ENCODE measurements at places on chromosomes 11 and 22.

DNA sequence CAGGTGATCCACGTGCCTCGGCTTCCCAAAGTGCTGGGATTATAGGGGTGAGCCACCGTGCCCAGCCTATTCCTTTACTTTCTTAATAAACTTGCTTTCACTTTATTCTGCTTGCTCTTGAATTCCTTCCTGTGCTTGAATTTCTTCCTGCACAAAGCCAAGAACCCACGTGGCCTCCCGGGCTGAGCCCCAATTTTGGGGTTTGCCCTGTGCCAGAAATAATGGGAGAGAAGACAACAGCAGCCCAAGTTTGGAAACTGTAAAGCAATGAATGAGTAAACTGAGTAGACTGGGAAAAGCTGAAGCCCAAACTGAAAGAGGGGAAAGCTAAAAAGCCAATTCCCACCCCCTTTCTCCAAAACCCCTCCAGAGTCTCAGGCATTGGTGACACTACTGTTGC is 136.4 kb downstream of the NECTIN1 start:
- peak; percentile 28 for DNase-seq

- no peak for DNase-seq
Measured at GRCh38 chr22:30041881-30042280, 38.4 kb upstream of the HORMAD2 start.

- no peak for DNase-seq
Measured at GRCh38 chr11:32840587-32840986, 10.9 kb downstream of the PRRG4 start.

- DNase-seq: no peak
Measured at GRCh38 chr11:3178349-3178748, 13.2 kb upstream of the OSBPL5 start.

GRCh38 chr11:94700622-94701021 is 67.5 kb upstream of the AMOTL1 start:
- DNase-seq: no peak

DNA sequence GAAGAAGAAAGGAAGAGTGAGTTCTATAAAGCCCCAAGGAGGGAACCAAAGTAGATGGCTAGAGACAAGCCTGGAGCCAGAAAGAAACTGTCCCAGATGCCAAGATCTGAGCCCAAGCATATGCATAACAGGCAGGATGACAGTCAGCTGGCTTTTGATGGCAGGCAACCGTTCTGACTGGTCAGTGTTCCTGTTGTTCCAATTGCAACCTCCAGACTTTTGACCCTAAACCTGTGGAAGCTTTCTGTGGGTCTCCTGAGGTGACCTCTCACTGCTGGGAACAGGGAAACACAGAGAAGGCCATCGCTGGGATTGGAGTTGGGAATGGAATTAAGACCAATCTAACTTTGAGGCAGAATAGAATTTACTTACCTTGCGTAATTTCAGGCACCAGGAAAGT is 21.6 kb upstream of the NNMT start:
- DNase-seq: no peak

- no peak for DNase-seq
Measured at GRCh38 chr11:130604606-130605005, 156.2 kb downstream of the ADAMTS15 start.

DNA sequence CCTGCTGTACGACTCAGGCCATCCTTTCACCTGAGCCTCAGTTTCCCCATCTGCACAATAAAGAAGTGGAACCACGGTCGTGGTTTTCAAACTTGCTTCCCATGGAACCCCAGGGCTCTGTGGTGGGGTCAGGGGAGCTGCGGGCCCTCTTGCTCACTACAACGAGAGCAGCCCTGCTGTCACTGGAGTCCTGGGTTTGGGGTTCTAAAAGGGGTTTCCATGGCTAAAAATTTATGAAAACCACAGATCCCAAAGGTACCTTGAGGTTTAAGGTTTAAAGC is 45.4 kb upstream of the CARS1 start:
- no peak for DNase-seq

DNA sequence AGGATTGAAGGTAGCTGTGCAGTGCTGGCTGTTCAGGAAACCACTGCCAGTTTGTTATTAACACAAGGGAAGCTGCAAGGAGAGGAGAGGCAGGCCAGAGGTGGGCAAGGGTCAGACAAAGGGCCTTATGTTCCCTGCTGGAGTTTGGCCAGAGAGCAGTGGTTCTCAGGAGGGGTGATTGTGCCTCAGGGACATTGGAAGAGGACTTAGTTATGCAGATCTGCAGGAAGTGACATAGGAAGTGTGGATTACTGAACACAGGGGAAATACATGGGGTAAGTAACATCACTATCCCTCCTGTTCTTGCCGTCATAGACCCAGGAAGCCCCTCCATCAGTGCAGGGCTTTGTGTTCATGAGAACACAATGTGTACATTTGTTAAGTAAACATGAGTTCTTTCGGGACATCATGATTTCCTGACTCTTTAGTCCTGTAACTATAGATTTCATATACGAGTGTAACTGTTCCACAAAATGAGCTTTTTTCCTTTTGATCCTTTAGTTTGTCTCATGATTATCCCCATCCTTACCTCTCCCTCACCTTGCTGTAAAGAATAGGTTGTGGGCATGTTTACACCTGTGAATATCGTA is 5.9 kb downstream of the SRRD start:
- DNase-seq: no peak

DNA sequence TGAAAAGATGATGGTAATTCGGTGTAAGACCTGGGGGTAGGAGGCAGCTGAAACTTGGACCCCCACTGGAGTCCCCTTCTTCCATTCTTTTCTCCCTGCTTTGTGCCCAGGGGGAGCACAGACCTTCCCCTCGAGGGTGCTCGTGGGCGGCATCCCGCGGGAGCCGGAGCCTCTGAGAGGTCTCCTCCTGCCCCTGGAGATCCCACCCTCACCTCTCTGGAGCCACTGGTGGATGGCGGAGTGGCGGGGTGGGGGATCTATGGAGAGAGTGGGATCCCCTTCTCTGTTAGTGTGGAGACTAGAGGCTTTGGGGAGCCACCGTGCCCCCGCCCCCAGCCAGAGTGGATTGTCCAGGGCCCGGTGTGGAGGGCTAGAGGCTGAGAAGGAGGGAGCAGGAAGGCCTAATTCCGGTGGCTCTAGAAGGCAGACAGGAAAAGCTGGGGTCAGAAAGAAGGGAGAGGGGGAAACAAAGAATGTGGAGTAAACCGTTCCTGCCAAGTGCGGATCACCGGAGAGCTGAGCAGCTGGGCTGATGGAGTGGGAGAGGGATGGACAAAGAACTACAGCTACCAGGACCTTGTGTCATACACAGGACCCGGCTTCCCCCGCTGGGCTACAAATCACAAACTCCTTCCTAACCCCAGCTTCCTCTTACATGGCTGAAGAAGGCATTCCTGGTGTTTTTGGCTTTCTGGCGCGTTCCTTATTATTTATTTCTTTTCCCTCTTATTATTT is 41.9 kb downstream of the KCNJ1 start:
- no peak for DNase-seq

GRCh38 chr11:11401960-11402535 is 49.0 kb upstream of the CSNK2A3 start:
- DNase-seq: no peak

DNA sequence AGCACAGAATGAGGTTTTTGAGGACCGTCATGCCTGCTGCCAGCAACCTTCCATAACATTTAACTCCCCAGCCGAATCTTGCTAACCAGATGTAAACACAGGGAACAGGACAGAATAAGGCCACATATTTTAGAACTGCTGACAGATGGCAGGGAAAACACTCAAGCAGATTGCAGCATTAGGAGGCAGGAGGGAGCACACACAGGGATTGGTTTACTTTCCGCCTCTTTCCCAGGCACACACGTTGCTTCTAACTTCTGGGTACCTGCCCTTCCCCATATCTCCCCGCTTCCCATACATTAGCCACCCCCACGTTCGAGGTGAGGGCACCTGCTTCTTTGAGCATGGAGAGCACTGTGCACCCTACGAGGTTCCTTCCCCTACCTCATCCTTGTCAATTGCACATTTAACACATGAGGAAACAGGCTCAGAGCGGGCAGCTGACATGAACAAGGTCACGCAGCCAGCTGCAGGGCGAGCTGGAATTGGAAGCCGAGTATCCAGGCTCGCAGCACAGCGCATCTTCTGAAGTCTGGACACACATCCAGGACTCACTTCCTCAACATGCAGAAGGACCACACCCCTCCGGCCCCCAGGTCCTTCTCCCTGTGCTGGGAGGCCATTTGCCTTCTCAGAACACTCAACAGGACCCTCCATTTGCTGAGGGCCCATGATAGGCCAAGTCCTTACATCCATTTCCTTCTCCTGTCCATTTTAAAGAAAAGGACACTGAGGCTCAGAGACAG is 18.7 kb downstream of the ASPHD2 start:
- DNase-seq: no peak

DNA sequence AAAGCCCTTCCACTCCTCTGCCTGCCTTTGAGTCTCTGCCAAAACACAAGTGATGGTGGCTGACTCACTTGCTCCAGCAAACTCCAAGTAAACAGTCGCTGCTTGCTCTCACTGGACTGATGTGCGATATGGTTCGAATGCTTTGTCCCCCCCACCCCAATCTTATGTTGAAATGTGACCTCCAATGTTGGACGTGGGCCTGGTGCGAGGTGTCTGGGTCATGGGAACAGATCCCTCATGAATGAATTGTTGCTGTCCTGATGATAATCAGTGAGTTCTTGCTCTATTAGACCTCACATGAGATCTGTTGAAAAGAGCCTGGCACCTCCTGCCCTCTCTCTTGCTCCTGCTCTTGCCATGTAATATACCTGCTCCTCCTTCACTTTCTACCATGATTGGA is 747.9 kb downstream of the OPCML start:
- DNase-seq: no peak

- DNase-seq: no peak
Measured at GRCh38 chr11:110778343-110778742, 66.1 kb upstream of the ARHGAP20 start.

GRCh38 chr11:33211153-33211552 is 46.0 kb upstream of the HIPK3 start:
- DNase-seq: no peak

- no peak for DNase-seq
Measured at GRCh38 chr11:64608046-64608445, 17.0 kb downstream of the SLC22A12 start.

- DNase-seq: no peak
Measured at GRCh38 chr11:40602866-40603552, 856.4 kb downstream of the LRRC4C start.

DNA sequence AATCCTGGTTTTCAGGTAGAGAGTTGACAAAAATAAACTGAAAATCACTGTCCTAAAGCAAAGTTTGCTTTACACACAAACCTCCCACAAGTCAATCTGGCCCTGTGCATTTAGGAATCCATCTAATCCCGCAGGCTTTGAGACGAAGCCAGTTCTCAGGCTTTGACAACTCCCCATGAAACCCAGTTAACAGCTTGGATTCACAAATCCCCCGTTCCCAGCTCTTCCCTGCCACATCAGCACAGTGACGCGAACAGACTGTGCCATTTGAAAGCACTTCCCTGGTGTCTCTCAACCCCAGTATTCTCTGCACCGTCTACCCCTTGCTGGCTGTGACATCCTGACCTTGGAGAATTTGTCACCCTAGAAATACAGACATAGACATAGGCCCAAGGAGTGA is 117.8 kb downstream of the OPCML start:
- DNase-seq: no peak

- peak; percentile 58 for DNase-seq
Measured at GRCh38 chr22:41576877-41577276, 12.8 kb downstream of the PMM1 start.

GRCh38 chr11:66100272-66101065 is 30.4 kb downstream of the PACS1 start:
- DNase-seq: peak; percentile 49

- no peak for DNase-seq
Measured at GRCh38 chr11:61679296-61679695, 895 bp upstream of the DAGLA start.

DNA sequence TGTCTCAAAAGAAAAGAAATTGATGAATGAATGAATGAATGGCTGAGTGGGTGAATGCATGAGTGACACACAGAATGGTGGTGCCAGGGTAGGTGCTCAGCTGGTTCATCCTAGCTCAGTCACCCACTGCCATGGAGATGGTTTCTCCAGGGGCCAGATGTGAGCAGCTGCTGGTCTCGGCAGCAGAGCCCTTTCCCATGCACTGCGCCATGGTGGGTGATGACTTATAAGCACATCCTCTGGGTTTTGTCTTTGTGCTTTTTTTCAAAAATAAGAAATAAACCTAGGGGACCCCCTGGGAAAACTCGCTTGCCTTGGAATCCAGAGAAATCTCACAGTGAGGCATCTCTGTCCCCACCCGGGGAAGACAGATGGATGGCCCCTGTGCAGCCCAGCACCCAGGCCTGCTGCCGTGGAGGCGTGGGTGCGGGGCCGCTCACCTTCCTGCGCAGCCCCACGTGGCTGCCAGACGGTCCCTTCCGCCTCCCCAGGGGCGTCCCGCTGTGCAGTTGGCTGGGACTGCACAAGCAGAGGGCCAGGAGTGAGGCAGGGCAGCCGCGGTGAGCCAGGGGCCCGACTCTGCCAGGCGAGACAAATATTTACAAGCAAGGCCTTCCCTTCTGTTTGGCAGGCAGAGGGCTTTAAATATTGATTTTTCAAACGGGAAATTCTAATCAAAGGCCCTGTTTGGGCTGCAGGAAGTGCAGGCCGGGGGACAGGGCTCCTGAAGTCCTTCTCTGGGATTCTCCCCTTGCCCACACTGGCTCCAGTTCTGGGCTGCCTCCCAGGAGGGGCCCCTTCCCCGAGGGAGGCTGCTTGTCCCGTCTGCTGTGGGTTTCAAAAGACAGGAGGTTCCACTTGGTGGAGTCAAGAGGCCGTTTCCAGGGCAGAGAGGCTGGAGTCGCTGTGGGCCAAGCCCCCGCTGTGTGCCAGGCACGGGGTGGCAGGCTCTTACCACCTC is 24.3 kb downstream of the MPPED1 start:
- no peak for DNase-seq

DNA sequence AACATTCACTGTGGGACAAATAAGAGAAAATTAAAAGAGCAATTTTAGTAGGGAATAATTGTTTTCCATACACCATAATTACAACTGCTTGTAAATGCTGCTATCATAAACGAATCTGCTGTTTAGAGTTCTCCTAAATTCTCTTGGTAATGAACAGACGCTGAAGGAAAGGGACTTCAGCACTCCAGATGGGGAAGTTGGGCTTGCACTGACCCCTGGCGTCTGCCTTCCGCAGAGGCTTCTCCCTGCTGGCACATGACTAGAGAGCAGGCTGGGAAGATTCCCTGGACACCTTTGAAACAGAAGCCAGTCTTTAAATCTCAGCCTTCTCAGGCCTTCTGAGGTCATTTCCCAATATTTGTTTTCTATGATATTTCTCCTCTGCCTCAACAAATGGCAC is 84.1 kb downstream of the NXPE2 start:
- DNase-seq: peak; percentile 28

DNA sequence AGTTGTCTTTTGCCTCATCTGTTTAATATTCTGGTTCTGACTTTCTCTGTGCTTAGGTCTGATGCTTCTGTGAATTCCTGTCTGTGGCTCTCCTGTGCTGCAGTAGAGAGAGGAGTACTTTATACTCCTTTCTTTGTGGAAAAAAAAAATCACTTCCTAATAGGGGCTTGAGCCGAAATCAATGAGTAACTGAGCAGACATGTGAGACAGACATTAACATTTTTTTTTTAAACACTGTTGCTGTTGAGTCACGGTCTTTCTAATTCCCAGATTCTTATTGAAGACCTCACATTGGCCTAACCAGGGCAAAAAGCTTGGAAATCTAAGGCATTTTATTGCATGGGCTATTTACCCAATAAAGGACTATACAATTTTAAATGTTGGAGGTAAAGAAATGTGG is 86.1 kb downstream of the GRM5 start:
- no peak for DNase-seq

GRCh38 chr22:44179196-44179988 is 1.3 kb upstream of the PARVG start:
- no peak for DNase-seq
